Epithelial cell of proximal tubule (primary cell): ENCODE measurements at places on chromosomes 6 and 20. TPM values are rescaled to one million over a fixed set of nuclear protein-coding genes. Genes with fewer than 3 reads are reported as not detected.

Gene ZBTB12
- 1.5 TPM in 2 replicates for total RNA-seq

Gene CDC5L
- total RNA-seq, result 25.4 and 25.9 TPM in 2 replicates

DNA sequence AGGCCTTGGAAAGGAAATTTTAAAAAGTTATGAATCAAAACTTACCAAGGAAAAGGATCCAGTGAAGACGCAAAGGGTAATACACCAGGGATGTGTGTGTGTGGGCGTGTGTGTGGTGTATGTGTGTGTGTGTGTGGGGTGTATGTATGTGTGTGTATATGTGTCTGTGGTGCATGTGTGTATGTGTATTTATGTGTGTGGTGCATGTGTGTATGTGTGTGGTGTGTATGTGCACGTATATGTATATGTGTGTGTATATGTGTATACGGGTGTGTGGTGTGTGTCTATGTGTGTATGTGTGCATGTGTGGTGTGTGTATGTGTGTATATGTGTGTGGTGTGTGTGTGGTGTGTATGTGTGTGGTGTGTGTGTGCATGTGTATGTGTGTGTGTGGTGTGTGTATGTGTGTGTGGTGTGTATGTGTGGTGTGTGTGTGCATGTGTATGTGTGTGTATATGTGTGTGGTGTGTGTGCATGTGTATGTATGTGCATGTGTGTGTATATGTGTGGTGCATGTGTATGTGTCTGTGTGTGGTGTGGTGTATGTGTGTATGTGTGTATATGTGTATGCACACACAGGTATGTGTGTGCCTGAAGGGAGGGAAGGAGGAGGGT lies 176.1 kb upstream of the SUPT3H start:
- no peak for DNase-seq

DNA sequence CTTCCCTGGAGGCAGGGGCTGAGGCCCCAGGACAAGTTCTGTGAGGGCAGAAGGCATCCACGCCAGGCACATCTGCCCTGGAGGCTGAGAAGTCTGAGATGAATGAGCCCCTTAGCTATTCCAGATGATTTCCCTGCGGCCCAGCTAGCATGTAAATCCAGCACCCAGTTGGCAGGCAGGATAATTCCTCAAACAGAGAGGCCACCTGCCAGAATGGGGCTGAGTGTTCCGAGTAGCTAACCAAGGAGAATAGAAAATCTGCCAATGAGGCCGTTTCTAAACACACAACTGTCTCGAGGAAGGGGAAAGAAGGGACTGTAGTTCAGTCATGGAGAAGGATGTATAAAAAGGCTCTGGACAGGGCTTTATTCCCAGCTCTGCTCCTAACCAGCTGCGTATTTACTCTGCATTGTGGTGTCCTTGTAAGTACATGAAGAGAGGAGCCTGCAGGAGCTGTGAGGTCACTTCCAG lies 211.4 kb upstream of the CDYL start:
- DNase-seq, result no peak

DNA sequence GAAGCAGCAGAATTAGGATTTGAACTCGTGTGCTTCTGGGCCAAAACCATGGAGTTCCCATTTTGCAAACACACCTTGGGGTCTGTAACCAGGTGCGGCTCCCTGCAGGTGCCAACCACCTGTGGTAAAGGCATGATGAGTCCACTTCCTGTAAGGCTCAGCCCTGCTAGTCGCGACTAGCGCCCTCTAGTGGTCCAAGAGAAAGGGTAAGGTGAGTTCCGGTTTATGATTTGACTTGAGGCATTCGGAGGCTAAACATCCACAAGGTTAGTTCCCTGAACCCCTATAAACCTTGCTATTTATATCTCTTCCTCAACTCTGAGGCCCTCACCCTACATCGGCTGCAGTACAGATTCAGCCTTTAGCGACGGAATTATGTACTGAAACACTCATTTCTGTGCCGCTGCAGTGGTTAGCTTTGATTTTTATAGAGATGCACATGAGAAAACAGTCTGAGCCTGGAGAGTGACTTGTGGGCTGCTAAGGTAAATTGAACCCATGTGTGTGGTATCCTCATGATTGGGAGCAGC lies 173.4 kb downstream of the PLCB1 start:
- DNase-seq, result no peak

DNA sequence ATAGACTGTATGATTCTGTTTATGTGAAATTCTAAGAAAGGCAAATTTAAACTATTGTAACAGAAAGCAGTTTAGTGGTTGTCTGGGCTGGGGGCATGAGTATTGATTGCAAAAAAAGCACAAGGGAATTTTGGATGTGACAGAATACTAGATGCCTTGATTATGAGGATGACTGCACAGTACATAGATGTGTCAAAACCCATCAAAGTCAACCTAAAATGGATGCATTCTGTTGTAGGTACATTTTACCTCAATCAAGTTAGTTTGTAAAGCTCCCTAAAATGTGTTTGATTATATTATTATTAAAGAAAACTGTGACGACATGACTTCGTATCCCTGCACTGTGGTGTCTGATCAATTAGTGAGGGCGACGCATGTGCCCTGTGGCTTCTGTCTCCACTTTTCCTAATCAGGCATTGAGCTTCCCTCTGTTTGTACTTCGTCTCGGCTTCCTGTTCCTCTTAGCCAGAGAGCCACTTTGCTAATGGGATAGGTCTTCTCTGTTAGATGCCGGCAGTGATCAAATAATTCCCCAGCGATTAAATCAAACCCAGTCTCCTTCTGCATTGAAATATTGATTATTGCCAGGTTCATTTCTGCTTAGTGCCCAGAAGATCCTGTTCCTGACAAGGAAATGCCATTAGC lies 118.3 kb upstream of the GGTLC1 start:
- no peak for DNase-seq

Gene BMP6
- 0.29 and 1.3 TPM in 2 replicates for total RNA-seq

- no peak for DNase-seq
These were observed 390.6 kb upstream of the ID4 start for GRCh38 chr6:19446570-19446969.

Gene CCN5
- total RNA-seq, result 0.14 TPM in 1 of 2 replicates, not detected in the other

GRCh38 chr6:168278904-168279303 lies 40.7 kb downstream of the DACT2 start:
- DNase-seq, result no peak
